ENCODE measurements at places on chromosomes 16 and 17. TPM values are rescaled to one million over a fixed set of nuclear protein-coding genes. Genes with fewer than 3 reads are reported as not detected.

SULT1A2 gene
- 0.07 TPM for total RNA-seq

SERPINF2 gene
- 2.2 TPM for total RNA-seq

TM4SF5 gene
- total RNA-seq: 1.0 TPM

FOXF1 gene
- total RNA-seq: not detected

MYH13 gene
- not detected for total RNA-seq

DHRS7C gene
- not detected for total RNA-seq

SLC38A7 gene
- total RNA-seq: 17.5 TPM
